ENCODE measurements at places on chromosomes 3 and 15.

- no peak for DNase-seq
These were observed 1.5 kb upstream of the HEXA start for GRCh38 chr15:72377331-72377730.

DNA sequence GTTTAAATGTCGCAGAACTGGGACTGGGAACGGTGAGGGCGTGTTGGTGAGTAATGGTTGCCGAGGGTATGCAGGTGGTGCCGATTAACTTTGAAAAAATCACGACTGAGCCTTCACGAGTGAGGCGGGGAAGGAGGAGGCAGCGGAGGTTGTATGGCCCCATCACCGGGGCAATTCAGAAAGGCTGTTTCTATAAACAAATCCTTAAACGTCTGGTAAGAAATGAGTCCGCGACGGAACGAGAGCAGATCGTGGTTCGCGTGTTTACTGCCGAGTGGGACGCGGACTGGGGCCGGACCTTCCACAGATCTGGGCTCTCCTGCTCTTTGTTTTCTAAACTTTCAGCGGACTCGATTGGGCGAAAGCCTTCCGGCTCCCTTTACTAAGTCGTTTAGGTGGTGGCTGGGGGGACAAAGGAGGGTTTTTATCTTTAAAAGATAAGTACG, 2.7 kb downstream of the IGF1R start:
- DNase-seq, result no peak

GRCh38 chr3:153252963-153253362, 90.9 kb downstream of the RAP2B start:
- DNase-seq, result no peak

DNA sequence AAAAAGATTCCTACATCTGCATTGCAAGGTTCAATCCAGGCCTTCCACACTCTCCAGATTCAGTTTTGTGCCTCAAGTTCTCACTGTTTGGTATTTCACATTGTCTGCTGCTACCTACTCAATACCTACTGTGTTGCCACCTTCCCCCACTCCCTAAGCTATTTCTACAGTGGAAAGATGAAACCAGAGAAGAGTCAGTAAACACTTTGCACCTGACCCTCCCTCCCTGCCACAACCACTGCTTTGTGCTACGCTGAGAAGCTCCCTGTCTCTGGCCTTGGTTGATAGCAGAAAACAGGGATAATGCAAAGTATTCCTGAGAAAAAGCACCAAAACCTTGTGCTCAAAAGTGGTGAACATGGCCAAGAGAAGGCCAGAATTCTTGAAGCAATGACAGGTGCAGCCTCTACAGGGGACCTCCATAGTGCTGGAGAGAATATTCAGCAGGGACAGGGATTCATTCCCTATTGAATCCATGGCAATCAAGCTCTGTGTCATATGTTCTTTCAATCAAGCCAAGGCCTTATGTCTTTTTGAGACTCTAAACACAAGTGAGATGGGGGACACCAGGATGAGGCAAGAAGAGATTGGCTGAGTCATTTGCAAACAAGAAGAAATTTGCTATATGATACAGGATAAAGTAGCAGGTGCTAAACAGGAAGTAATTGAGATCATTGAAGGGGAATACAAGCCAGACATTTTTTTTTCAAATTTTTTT, 83.5 kb upstream of the LIPC start:
- DNase-seq, result peak; percentile 26

GRCh38 chr3:48750856-48751255, 33.8 kb upstream of the IP6K2 start:
- no peak for DNase-seq

DNA sequence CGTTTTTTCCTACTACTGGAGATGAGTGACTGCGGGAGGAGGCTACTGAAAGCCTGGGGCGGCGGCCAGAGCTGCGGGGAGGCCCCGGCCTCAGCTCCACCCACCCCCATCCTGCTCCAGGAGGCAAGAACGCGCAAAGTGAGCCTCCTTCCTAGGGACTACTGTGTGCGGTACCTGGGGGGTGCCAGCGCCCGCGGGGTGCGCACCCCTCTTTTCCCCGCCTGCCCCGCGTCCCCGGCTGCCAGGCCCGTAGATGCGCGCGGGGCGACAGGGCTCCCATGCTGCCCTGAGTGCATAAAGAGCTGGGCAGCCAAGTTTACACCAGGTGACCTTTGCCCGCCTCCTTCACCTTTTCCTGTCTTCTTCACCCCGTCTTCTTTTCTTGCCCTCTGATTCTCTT, 2.5 kb upstream of the USF3 start:
- no peak for DNase-seq

DNA sequence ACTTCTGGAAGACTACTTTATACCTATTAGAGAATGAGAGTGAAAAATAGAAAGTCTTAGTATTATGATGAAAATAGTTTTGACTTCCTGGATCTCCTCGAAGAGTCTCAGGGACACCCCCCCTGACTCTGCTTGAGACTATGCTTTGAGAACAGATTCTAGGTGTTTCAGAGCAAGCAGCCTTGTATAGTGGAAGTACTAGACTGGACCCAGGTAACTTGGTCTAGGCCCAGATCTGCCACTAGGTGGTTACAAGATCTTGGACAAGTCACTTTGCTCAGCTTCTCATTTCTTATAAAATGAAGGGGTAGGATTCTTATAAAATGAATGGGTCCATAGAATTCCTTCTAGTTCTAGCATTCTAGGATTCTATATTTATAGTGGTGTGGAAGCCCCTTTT, 9.1 kb downstream of the ABHD5 start:
- no peak for DNase-seq

DNA sequence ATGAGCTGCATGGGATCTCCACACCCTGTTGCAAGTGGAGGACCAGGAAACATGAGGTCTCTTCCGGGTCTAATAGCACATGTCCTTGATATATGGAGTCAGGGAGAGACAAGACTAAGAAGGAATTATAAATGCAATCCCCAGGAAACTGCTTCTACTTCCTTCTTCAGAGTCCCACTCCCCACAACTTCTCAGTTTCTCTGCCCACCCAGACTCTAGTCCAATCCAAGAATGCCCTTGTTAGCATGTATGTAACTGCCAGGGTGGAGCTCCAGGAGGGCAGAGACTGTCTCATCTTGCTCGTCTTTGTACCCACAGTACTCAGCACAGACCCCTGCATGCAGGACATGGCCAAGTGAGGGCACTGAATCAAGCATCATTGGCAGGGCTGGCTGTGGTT, 8.3 kb downstream of the DAPK2 start:
- no peak for DNase-seq

GRCh38 chr3:187256051-187256616, 35.4 kb downstream of the MASP1 start:
- no peak for DNase-seq

DNA sequence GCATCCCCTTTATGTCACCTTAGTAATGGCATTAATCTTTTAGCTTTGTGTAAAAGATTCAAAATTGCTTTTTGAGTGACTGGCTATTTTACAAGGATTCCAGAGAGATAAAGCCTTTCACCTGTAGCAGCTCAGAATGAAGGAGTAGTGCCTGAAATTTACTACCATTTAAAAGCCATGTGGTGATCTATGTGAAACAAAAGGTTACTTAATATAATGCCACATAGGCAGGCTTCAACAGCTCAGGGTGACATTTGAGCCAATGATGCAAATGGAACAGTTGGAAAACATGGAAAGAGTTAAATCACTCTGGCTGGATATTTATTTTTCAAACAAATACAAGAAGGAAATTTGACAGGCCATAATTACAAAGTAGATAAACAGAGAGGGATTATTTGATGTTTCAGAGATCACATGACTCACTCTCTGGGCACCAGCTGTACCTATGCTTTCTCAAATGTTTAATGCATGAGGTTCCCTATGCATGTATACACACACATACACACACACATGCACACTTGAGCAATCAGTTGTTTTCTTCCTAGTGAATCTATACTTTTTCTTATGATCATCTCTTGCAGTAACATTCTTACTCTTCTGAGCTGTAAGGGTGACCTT, 171.5 kb downstream of the ZMAT3 start:
- peak; percentile 99 for DNase-seq

- no peak for DNase-seq
These were observed 131.7 kb downstream of the TNIK start for GRCh38 chr3:171328419-171329082.

DNA sequence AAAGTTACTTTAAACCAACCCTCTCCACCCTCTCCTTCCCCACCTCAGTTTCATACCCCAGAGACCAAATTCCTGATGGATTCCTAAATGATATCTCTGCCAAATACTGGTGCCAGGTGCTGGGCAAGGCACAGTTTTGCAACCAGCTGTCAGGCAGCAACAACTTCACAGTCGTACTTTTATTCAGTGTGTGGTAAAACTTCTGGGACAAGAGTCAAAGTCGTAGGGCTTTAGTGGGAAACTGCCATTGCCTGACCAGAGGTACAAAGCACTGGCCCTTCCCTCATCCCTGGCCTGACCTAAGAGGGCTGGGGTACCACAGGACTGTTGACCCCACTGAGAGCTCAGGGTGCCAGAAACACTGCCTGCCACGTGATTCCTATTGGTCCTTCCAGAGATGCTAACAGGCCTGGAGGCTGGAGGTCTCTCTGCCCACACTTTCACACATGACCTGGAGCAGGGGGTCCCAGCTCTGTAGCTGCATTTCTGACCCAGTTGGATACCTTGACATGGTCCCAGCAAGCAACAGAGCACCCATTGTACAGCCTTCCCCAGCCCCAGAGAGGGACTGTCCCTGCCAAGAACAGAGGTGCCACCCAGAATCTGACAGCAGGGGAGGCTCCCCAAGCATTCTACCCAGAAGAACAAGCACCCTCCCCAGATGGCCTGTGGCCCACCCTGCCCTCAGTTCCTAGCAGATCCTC, 59.9 kb downstream of the LIPC start:
- DNase-seq, result no peak

DNA sequence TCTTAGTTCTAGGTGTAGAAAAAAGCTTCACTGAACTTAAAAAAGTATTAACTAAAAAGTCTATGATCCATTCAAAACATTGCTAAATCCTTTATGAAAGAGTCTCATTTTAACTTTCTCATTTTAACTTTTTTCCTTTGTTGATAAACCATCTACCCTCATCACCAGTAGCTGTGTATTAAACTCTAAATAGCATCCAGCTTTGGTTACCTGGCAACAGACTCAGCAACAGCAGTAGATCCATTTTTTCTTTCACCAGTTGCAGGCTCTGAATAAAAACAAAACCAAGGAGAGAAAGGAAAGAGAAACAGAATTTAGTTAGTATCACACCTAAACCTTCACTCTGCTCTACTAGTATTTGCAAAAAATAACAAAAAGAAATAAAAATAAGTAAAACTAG, 51.6 kb downstream of the TP53BP1 start:
- DNase-seq, result no peak

GRCh38 chr3:40504636-40505430, 1.0 kb upstream of the ZNF620 start:
- no peak for DNase-seq

- DNase-seq, result no peak
These were observed 31.3 kb upstream of the BLM start for GRCh38 chr15:90685591-90686434.

DNA sequence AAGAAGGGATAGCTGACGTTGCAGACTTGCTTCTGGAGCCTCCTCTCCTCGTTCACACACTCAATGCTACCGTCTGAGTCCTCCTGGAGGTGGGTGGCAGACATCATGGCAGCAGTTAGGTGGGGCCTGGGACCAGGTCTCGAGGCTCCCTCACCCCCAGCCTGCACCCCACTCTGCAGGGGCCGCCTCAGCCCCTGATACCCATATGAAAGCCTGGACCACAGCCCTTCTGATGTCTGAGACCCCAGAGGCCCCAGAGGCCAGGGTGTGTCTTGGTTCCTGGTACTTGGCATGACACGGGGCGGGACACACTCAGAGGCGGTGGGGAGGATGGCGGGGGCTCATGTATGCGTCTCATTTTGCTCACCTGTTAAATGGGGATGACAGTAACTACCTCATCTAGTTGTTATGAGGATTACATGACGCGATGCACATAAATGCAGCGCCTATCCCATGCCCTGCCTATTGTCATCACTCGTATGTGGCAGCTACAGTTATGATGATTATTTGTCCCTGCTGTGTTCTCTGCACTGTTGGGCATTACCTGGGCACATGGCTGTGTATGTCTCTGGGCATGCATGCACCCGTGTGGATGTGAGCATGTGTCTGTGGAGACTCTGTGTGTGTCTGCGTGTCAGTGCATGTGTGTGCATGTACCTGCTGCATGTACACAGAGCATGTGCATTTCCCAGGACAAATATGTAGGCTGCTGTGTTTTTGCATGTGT, 39.9 kb downstream of the FEM1B start:
- DNase-seq, result no peak

DNA sequence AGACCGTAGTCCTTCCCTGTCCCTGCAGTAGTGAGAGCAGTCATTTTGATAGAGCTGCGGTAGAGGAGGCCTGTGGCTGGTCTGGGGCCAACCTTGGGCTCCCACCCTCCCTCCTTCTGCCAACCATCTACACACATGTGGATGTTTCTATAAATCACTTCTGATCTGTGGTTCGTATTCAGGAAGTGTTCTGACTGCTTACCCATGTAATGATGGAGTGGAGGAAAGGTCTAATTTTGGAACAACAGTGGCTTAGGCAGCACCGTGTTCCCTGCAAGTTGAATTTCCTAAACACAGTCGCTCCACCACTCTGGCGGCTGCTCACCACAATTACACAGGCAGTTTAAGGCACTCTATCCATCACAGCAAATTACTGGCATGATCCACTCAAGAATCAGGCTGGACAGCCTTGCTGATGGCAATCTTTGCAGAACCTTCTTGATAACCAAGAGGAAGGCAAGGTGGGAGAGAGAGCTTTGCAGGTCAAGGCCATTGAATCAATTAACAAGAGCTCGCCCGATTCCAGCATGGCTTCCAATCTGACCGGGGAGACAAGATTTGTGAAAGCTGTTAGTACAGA, 104.7 kb upstream of the VEPH1 start:
- no peak for DNase-seq
